SK-N-DZ (cell line): ENCODE measurements at places on chromosomes 1 and 21.

GRCh38 chr1:57474137-57474750 is 50.4 kb upstream of the DAB1 start:
- no peak for DNase-seq

DNA sequence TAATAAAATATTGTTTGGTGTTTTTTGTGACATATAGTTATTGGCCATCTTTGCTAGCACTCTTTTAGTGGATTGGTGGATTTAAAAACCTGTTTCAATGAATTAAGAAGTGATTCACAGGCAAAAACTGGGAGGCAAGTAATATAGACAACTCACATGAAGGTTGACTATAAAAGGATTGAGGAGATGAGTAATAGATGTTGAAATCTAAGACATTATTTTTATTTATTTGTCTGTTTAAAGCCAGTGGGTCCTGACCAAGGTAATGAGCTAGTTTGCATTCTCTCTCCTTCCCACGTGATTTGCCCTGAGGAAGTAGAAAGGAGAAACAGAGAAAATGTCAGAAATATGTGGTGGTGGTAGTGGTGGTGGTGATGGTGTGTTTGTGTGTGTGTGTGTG is 351.5 kb upstream of the ZP4 start:
- DNase-seq: no peak

DNA sequence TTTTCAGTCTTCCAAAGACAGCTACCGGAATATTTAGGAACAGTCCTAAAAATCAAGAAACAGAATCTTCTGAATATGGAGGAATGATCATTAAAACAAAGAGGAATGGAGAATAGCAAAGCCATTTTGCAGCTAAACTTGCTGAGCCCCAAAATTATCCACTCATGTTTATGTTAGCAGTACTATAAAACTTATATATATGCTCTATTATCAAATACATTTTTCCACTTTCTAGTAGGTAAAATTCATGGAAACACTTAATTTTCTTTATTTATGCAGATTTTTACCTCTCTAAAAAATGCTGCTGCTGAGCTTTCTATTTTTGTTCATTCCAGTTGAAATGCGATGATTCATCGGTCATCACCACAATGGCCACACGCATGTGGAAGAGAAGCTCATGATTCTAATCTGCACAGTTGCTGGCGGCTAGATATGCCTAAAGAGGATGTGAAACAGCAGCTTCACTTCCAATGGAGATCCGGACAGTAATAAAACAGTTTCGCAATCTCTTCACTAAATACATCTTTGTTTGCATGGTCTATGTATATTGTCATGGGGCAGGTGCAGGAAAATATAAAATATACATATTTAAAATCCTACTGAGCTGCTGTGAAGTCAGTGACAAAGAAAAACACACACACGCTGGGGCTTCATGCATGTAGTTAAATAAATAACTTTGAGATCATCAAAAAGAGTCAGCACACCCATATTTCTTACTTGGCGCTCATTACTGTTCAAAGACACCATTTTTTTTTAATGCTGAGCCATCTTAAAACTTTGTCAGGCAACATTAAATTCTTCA is 292.2 kb downstream of the SMYD3 start:
- no peak for DNase-seq

DNA sequence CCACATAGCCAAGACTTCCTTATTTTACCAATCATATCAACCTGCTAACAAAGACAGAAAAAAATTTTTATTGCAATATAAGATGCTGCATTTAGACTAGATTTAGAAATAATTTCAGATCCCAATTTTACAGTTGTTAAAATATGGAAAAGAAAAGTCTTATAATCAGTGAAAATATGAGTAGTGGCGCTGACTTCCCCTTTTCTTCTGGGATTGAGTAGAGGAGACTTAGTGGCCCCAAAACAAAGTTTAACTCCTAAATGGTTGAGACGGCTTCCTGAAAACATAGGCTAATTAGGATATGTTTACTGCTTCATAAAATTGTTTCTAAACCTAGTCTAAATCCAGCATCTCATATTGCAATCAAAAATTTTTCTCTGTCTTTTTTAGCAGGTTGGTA is 68.4 kb downstream of the RAB3GAP2 start:
- no peak for DNase-seq

DNA sequence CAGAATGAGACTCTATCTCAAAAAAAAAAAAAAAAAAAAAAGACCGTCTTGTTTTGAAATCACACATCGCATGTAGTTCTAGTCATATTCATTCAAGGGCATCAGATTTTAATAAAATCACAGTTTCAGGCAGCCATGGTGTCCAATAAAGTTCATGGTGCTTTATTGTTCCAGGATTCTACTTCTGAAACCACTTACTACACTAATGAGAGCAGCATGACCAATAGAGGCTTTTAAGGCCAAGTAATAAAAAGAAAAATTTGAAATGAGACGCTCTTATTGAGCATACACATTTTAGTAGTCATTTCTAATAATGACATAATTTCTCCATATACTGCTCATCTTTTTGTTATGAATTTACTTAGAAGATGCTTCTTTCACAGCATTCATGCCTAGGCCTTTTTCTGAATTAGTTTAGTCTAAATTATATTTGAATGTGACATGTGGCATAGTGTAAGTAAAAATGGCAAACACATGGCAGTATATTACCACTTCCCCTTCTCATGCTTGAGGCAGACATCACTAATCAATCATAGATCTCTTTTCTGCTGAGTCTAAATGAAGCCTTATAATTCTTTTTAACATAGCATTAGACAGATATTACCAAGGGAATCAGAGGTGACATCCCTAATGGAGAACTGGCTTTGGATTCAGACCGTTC is 18.5 kb downstream of the NTMT2 start:
- no peak for DNase-seq

GRCh38 chr1:116738673-116739370 is 15.4 kb upstream of the CD2 start:
- DNase-seq: no peak

- DNase-seq: no peak
Observed at GRCh38 chr1:201088901-201089525, 23.2 kb downstream of the CACNA1S start.

DNA sequence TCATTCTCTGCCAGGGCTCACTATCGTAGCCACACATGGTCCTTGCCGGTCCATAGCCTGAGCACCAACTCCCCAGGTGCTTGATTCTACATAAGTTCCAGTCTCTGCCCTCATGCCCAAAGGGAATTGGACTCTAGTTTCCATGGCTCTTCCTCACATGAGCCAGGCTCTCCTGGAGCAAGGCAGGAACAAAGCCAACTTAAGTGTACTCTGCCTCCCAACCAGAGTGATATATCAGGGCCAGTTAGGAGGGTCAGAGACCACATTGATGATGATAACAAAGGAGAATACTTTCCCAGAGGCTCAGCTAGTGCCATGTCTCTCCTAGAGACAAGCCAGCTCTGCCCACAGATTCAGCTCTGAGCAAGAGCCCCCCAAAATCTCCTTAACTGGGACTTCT is 70.9 kb downstream of the ERI3 start:
- no peak for DNase-seq

- DNase-seq: peak; percentile 11
Observed at GRCh38 chr1:62720946-62721554, 32.9 kb upstream of the DOCK7 start.

DNA sequence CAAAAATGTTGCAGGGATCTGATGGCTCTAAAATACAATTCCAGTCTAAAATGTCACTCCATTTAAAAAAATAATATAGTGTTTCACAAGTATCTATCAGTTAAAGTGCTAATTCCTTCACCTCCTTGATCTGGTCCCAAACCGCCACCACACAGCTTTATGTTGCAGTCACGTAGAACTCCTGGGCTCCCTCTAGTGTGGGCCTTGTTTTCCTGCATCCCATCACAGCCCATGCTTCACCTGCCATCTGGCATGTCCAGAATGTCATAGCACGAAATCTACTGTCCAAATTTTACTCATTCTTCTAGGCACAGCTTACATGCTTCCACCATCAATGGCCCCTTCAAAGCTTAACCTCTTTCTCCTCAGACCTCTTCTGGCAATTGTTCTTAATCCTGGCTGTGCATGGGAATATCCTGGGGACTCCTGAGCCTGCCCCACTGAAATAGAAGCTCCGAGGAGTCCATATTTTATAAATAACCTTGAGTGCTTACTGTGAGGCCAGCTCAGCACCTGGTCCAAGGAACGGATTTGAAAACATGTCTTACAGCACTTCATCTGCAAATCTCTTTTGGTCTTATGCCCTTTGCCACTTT is 15.5 kb downstream of the FYB2 start:
- DNase-seq: peak; percentile 17

GRCh38 chr1:237864338-237865244 is 26.1 kb downstream of the ZP4 start:
- DNase-seq: peak; percentile 65

- no peak for DNase-seq
Observed at GRCh38 chr1:173140733-173141132, 66.4 kb downstream of the TNFSF4 start.

- no peak for DNase-seq
Observed at GRCh38 chr1:15455522-15455921, 1.0 kb upstream of the CELA2A start.

DNA sequence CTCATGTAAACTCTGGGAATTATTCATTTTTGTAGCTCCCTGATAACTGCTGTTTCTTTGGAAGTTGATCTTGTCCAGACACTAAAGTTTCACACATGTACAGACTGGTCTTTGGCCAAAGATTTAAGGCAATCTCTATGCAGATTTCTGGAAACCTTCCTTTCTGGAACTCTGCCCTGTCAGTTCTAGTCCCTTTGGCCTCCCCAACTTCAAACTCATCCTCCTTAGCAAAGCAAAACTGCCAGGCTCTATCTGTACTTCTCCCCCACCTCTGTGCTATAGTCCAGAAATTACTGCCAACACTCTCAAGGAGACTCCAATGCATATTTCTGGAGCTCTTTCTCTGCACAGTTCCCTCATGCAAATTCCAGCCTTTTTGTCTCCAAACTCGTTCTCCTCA is 36.5 kb downstream of the C1orf198 start:
- no peak for DNase-seq

- no peak for DNase-seq
Observed at GRCh38 chr1:40232444-40232843, 15.3 kb upstream of the TMCO2 start.

GRCh38 chr1:201251851-201252430 is 31.4 kb upstream of the PKP1 start:
- no peak for DNase-seq

- DNase-seq: no peak
Observed at GRCh38 chr1:160610569-160611242, 31.4 kb upstream of the CD84 start.

DNA sequence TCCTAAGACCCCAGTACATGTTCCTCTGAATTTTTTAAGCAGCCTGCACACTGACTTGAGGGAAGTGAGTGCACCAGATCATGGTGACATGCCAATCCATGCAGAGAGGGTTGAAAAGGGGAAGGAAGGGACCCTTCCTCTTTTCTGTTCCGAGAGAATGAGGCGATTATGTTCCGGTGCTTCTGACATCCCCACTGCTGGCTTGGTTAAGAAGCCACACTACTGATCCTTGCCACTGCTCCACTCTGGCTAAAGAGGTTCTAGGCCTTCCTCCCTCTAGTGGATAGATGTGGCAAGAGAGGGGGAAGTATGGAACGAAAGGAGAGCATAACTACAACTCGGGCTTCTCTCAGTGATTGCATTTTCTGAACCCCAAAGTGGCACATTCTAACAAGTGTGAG is 1.8 kb upstream of the CYB5R1 start:
- peak; percentile 71 for DNase-seq

DNA sequence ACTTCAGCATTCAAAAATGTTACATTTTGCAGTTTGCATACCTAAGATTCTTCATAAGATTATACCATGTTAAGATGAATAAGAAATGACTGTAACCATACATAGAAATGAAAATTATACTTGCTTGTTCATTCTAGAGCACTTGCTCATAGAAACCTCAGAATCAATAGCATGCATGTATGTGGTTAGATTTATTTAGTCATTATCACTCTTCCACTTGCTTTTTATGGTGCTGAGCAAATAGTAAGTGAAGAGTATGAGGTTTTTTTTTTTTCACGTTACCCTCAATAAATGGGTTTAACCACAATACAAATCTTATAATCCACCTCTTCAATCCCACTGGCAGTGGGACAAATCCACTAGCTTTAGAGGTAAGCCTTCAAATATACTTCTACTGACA is 84.7 kb downstream of the LRRC53 start:
- DNase-seq: no peak

DNA sequence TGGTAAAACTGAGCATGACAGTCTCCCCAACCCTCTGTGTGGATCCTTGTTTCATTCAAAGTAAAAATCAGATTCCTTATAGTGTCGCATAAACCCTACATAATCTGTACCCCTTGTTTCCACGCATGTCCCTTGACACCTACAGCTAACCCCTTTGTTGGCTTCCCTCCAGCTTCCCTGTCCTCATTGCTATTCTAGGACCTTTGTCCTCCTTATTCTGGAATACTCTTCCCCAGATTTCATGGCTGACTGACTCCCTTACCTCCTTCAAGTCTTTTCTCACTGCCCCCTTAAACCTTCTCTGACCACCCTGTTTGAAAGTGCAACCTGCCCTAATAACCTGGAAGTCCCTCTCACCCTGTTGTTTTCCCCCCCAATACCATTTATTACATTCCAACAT is 4.0 kb downstream of the RNF11 start:
- no peak for DNase-seq

DNA sequence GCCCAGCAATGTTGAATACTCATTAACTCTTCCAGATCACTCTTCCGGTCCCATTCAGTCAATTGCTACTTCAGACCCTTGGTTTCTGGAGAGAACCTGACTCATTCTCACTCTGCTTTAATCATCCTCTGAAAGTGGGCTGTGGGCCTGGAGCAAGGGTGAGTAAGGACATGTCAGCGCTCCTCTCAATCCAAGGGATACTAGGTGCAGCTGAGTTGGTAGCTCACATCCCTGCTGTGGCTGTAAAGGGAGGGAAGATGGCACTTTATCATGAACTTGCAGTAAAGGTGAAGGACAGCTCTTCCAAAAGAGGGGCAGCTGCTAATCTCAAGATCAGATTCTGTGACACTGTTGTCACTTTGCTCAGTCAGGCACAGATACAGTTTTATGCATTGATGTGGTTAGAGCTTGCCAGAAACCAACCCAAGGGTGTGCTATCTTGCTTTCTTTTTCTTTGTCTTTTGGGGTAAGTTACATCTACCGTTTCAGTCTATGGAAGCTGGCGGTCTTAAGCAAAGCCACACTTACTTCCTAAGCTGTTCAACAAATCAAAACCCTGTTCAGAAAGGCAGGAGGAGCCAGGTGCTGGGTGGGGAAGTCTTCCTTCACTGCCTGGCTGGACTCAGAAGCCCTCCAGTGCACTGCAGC is 26.5 kb upstream of the NTPCR start:
- peak; percentile 24 for DNase-seq

- no peak for DNase-seq
Observed at GRCh38 chr1:96488777-96489176, 232.8 kb upstream of the PTBP2 start.

GRCh38 chr1:69920426-69920825 is 285.0 kb downstream of the LRRC40 start:
- DNase-seq: no peak

DNA sequence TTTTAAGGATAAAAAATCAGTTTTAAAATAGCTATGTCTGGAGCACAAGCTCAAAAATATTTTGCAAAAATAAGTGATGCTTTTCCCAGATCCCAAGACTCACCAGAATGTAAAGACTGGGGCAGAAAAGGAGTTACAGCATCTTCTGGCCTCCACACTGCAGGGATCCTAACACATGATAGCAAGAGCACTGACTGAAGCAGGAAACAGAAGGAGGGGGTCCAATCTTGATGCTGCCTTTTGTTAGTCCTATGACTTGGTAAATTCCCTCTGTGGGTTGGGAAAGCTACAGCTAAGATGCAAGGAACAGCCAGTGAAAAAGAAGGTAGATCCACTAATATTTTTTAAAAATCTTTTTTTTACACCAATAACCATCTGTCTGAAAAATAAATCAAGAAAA is 54.2 kb upstream of the TNR start:
- no peak for DNase-seq
